ENCODE measurements at places on chromosomes 3 and 15. TPM values are rescaled to one million over a fixed set of nuclear protein-coding genes. Genes with fewer than 3 reads are reported as not detected.

DNA sequence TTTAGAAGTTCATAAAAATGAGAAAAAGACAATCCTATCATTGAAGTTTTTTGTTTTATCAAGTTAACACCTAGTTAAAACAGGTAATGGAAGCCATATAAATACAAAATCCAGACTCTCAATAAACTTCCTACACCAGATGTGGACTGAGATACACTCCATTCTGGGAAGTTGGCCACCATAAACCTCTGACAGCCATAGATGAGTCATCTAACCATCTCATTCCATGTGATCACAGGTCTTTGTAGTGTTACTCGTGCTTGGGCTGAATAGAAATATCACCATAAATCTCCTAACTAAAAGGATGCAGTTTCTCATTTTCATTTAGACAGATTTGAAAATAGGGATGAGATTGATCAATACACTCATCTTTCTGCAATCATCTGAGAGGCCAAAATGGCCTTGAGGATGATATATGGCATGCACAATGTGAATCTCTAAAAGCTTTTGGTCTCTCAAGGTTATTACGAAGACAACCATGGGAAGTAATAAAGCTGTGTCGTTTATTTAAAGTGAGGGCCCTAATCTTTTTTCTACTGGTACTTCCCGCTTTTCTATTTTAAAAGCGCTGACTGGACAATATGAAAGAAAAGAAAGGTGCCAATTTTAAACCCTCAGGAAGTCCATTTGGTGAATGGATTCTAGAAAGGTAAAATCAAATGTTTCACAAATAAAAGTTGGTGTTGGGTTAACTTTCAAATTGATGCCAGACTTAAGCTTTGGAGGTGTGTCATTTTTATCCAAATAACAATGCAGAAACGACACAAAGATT is 155.5 kb downstream of the POLR2M start:
- peak; percentile 53 for DNase-seq

The FRMD5 gene
- total RNA-seq, result 4.9 TPM

DNA sequence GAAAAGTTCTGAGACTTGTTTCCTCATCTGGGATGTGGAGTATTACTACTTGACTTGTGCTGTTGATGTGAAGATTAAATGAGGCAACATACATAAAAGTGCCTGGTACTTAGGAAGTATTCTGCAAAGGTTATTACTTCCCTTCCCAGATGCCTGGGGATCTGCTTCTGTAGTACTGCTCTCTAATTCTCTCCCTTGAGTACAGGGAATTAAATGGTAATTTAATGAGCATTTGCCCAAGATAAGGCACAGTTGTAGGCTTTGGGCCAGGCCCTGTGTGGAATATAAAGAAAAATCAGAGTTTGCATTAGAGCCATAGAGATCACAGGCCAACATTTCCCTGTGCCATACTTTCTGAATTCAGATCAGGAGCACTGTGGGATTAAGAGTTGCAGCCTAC is 84.4 kb downstream of the LARS2 start:
- no peak for DNase-seq

The JAGN1 gene
- total RNA-seq, result 31.1 TPM

The DYNC1LI1 gene
- 46.7 TPM for total RNA-seq

- peak; percentile 13 for DNase-seq
These were observed 8.5 kb downstream of the RAB11A start for GRCh38 chr15:65877749-65878148.

GRCh38 chr3:1677576-1678156 is 421.0 kb upstream of the CNTN4 start:
- no peak for DNase-seq

The TM4SF18 gene
- 21.5 TPM for total RNA-seq

GRCh38 chr3:45736707-45737106 is 47.5 kb downstream of the SACM1L start:
- no peak for DNase-seq

DNA sequence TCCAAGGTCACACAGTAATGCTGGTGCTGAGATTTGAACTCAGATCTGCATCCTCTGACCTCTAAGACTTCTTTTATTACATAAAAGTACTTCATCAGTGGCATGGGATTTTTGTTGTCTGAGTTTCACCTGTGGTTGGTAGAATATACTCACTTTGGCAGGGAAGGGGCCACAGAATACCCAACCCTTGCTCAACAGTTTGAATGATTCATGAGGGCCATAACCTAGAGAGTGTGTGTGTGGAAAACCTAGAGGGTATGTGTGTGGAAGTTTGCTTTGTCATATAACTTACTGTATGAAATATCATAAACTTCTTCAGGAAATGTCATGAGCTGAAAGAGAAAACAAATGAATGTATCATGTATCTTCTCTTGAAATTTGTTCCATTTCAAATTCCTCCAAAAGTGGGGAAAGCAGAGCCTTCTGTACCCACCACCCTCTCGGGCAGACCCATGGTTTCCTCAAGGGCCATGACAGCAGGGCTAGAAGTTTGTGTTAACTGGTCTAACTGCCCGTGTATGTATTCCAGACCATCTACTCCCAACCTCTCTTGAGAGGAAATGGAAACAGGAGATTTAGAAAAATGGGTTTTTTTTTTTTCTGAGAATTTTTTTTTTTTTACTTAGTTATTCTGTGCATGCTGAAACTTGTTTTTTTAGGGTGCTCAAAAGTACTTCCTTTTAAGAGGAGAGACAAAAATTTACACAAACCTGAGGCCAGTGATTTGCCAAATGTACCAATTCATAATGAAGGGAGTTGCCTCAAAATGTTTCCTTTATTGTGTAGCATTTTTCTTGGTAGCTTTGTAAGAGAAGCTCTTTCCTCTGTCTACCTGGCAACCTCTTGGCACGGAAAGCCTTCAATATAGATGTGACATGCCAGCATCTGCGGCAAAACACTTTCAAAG is 127.0 kb downstream of the TPRG1 start:
- peak; percentile 44 for DNase-seq

The ZNF80 gene
- total RNA-seq, result not detected

DNA sequence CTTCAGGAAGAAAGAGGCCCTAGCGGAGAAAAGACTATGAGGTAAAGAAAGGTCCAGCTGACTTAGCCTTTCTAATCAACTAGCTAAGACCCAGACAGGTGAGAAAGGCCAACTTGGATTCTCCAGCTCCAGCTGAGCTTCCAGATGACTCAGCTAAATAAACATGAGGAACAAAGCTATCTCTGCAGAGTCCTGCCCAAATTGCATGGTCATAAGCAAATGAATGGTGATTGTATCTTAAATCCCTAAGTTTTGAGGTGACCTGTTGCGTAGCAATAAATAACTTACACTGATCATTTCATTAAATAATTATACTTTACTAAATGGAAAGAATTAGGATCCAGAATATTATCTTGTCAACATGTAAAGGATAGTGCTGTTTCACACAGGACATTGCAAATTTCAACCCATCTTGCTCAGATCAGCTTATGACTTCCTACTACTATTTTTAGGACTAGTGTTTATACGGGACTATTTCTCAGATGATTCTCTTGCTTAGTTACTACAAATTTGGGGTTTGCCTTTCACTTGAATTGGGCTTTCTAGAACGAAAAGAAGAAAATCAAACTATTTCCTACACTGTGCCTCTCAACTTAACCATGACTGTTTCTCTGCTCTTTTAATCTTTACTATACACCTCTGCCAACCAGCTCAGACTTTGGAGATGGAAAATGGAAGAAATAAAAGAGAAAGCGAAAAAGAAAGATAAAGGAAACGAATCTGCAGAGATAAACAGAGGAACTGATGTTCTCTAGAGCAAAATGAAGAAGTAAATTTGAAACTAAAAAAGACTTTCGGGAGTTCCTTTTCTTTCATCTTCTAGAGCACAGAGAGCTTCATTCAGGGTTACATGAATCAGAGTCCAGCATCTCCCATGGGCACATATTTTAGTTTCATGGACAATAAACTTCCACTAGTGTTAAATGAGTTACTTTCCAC is 6.6 kb upstream of the ADGRG7 start:
- DNase-seq, result peak; percentile 28

DNA sequence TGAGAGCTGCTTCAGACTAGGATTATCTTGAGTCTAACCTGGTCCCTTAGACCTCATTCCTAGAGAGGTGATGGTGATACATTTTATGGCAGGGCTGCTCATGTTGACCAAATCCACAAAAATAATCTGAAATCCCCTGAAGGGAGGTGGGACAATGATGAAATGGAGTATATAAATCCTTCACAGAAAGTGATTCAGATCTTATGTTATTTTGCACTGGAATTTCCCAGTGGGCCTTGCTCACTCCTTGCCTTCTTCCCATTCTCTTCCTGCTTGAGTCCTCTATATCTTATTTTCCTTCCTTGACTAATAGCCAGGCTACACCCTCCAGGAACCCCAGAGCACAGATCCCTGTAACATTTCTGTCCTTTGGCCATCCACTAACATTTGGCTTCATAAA is 10.4 kb upstream of the TMEM202 start:
- peak; percentile 21 for DNase-seq

The HCLS1 gene
- total RNA-seq, result 0.20 TPM

- peak; percentile 93 for DNase-seq
These were observed 95.7 kb upstream of the C3orf80 start for GRCh38 chr3:160129459-160130061.

The PRR20G gene
- total RNA-seq, result not detected

- DNase-seq, result peak; percentile 87
These were observed 12.9 kb downstream of the CD276 start for GRCh38 chr15:73697033-73697467.

DNA sequence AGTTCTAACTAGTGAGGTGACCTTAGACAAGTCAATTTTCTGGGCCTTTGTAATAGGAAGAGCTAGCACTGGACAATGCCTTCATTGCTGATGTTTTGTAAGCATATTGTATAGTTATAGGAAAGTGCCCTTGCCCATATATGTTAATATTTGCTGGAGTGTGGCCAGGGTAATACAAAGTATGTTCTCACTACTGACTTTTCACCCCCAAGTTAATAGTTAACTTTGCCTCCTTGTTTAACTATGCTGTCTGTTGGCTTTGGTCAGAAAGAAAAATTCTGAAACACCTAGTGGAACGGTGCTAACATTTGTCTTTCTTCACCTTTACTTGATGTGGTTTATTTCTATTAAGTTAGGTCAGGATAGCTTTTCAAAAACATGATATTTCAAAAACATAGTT is 287.4 kb upstream of the CTNNB1 start:
- peak; percentile 71 for DNase-seq

The RPP25 gene
- total RNA-seq, result 3.3 TPM

- no peak for DNase-seq
These were observed 59.8 kb downstream of the CHSY1 start for GRCh38 chr15:101192081-101192480.

GRCh38 chr3:151964743-151965142 is 91.3 kb downstream of the SUCNR1 start:
- no peak for DNase-seq

- DNase-seq, result peak; percentile 62
These were observed 67.1 kb downstream of the ATP8B4 start for GRCh38 chr15:50051811-50052419.

- no peak for DNase-seq
These were observed 354.9 kb upstream of the ATP11B start for GRCh38 chr3:182438398-182438797.

All from renal cortical epithelial cell (primary cell).